ENCODE measurements at places on chromosomes 2 and 18.

GRCh38 chr18:31241425-31241824, 76.5 kb upstream of the DSG1 start:
- DNase-seq = no peak

- DNase-seq = no peak
Measured at GRCh38 chr2:36371928-36372391, 16.4 kb downstream of the CRIM1 start.

DNA sequence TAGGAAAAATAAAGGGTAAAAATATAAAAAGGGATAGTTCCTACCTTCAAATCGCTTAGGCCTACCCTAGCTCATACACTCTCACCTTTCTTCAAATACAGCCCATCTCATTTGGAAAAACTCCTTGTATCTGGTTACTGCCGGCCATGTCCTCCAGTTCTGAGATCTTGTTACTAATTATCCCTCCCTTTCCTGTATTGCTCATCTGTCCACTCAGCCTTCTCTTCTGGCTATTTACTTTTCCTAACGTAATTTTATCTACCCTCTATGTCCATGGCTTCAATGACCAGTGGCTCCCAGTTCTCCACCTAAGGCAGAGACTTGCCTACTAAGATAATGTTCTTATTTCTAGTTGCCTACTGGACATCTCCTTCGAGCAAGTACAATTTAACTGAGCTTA, 342.9 kb upstream of the ACVR2A start:
- no peak for DNase-seq

GRCh38 chr2:11592671-11593574, 59.1 kb downstream of the GREB1 start:
- DNase-seq = no peak

- DNase-seq = no peak
Measured at GRCh38 chr2:52429740-52430139, 1337.9 kb upstream of the CHAC2 start.

GRCh38 chr18:58177004-58177717, 133.1 kb downstream of the NEDD4L start:
- DNase-seq = no peak

DNA sequence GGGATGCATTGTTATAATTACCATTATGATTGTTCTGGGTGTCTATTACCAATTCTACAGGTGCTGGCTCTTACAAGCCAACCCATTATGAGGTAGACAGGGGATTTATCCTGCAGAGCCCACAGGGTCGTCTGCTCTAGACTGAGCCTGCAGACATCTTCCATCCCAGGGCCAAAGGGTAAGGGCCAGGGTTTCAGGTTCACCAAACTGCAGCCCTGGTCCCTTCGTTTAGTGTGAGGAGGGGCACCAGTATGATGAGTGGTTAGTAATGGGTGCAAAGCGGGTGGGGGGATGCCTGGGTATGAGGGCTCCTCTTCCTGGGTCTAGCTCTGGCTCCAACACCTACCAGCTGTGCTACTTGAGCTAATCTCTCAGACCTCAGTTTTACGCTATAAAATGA, 1.2 kb upstream of the ARID5A start:
- no peak for DNase-seq

GRCh38 chr18:9615280-9615797, 980 bp upstream of the PPP4R1 start:
- no peak for DNase-seq

GRCh38 chr2:187865025-187865424, 310.8 kb upstream of the TFPI start:
- DNase-seq = no peak

DNA sequence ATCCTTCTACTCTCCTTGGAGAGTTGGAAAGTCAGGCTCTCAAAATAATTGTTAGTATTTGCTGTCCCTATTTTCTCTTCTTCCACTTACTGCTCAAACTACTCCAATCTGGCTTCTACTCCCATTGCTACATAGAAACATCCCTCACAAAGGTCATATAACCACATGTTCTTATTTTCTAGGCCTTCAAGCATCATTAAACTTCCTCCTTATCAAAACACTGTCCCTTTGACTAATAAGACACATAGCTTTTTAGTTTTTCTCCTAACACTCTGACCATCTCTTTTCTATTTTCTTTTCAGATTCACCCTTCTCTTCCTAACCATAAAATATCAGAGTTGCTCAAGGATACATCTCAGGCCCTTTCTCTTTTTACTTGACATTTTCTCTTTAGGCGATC, 148.3 kb downstream of the MBD2 start:
- no peak for DNase-seq

GRCh38 chr2:149076863-149077412, 38.4 kb downstream of the LYPD6B start:
- no peak for DNase-seq

- no peak for DNase-seq
Measured at GRCh38 chr2:18426174-18426573, 134.3 kb downstream of the RDH14 start.

GRCh38 chr18:9147440-9148202, 11.0 kb downstream of the ANKRD12 start:
- DNase-seq = no peak

DNA sequence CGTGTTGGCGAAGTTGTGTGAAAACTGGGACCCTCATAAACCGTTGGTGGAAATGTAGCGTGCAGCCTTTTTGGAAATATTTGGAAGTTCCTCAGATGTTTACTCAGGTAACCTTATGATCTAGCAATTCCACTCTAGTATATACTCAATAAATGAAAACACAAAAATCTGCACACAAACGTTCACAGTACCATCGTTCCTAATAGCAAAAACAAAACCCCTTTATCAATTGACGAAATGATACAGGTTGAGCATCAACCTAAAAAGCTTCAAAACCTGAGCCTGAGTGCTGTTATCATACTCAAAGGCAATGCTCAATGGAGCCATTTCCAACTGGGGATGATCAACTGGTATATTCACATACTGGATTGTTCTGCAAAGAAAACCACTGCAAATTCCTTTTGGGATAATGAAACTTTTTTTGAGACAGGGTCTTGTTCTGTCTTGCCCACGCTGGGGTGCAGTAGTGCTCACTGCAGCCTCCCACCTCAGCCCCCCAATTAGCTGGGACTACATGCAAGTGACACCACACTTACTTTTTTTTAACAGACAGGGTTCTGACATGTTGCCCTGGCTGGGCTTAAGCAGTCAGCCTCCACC, 777 bp upstream of the C18orf32 start:
- DNase-seq = no peak

DNA sequence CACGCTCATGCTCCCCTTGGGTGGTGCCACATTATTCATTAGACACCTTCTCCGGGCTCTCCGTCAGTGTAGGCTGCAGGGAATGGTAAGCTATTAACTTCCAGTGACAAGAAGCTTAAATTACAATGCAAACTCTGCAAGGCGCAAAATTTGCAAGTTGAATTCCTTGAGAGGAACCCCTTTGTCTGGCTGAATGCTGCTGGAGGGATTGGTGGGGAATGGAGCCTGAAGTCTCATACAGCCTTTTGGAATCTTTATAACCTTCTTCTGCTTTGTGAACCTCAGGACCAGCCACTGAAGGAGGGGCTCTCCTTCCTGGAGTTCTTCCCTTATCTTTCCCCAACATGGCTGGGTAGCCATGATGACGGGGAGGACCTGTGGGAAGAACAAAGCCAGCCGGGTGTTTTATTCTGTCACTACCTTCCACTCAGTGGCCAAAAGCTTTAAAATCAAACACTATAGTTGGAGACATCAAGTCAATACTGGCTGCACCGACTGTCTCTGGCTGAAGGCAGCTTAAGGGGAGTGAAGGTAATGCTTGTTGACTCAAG, 220.9 kb upstream of the EPHA4 start:
- DNase-seq = no peak

DNA sequence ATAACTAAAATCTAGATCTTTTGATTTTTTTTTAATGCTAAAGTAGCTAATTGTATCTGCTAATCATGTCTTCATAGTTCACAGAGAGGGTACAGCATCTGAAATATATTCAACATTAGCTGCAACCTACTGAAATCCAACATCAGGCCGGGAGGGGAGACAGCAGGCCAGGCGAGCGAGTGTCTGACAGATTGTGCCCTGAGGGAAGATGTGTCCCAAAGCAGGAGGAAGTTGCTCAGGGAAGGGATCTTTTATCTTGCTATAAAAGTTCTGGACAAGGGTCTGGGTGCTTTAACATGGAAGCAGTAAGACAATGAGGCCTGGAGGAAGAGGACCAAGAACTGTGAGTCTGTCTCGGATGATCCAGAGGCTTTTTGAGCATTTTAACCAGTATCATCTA, 274.1 kb downstream of the AFF3 start:
- DNase-seq = no peak

DNA sequence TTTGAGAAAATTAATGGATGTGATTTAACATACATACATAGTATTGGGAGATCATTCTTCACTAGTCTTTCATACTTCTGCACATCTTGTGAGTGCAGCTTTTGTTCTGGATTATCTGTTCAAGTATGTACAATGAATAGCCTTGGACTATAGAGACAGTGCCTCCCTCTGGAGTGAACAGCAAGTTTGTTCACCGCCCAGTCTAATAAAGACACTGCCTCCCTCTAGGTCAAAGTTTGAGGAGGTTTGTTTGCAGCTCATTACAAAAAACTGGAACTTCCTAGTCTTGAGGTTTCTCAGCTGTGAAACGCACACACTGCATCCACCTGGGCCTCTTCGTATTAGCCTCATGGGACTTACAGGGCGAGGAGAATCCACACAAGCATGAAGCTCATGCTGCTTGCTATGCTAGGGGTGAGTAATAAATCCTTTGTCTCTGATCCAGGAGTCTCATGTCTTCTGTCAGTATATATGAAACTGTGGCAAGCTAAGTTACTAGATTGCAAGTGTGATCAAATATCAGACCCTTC, 26.0 kb upstream of the LAPTM4A start:
- DNase-seq = no peak

- no peak for DNase-seq
Measured at GRCh38 chr18:413233-413632, 87.3 kb downstream of the COLEC12 start.

GRCh38 chr18:75164479-75164878, 44.5 kb downstream of the PTGR3 start:
- no peak for DNase-seq

GRCh38 chr2:148194882-148195281, 174.0 kb downstream of the MBD5 start:
- DNase-seq = no peak

DNA sequence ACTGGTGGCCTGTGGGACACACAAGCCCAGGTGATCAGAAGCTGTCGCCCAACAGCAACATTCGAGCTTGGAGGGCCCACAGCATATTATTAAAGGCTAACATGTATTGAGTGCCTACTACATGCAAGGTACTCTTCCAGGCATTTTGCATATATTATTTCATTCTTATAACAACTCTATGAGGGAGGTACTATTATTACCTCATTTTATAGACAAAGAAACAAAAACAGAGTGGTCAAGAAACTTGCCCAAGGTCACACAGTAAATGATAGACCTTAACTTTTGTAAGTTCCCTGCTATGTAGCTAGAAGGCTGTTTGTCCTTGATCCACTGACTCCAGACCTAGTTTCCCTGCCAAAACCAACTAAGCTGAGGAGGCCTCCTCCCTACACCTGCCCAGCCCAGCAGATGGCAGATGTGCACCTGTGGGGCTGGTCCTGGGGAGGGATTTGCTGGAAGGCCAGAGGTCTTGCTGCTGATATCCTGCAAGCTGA, 35.7 kb downstream of the KANSL3 start:
- no peak for DNase-seq

DNA sequence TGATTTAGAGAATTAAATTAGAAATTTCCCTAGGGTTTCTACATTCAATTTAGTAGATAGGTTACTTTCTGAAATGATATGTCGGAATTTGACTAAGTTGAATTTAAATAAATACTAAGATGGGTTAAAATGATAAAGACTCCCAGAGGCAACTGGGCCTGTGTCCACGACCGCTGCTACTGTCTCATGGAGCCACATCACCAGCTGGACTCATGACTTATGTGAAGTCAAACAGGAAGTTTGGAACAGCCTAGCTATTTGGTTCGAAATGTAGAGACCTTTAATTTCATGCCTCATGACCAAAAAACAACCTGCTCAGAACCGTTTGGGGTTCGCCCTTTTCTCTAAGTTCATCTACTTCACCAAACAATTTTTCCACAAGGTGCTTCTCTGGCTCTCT, 22.2 kb downstream of the GRHL1 start:
- no peak for DNase-seq

DNA sequence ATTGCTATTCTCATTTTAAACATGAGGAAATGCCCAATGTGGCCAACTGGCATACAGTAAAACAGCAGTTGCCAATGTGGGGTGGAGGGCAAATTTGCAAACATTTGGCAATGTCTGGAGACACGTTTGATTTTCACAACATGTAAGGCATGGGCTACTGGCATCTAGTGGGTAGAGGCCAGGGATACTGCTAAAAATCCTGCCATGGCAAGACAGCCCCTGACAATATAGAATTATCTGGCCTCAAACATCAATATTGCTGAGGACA, 168.6 kb downstream of the KCNE4 start:
- DNase-seq = no peak

GRCh38 chr18:74252039-74252395, 39.7 kb downstream of the CYB5A start:
- DNase-seq = no peak

DNA sequence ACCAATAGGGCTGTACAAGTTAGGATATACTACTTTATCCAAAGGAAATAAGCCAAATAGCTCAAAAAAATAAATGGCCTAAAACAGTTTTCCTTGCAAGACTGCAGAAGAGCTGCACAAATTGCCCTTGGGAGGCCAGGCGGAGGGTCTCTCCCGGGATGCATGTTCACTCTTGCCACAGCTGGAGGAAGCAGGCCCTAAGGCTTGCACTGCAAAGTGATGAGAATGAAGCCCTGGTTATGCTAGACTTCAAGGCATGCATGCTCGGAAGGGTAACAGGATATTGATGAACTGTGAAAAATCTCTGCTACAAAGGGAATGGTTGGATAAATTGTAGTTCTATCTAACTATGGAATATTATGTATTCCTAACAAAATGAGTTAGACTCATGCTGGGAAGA, 27.5 kb upstream of the LDLRAD4 start:
- DNase-seq = no peak

DNA sequence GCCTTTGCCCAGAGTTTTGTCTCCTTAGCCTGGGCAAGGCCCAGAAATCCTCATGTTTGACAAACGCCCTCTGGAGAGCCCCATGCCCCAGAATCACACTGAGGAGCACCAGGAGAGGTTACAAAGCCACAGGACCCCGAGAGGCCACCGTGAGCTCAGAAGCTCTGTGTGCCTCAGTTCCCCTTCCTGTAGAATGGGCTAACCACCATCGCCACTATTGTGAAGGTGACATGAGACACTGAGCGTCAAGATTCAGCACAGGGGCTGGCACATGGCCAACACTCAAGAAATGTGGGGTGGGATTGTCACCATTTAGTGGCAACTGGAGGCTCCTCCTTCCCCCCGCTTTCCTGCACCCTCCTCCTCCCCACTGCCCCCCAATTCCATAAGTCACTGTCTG, 1.2 kb upstream of the NMUR1 start:
- DNase-seq = no peak

- no peak for DNase-seq
Measured at GRCh38 chr2:132860220-132860619, 190.2 kb upstream of the LYPD1 start.

- no peak for DNase-seq
Measured at GRCh38 chr18:3935305-3935704, 485.3 kb downstream of the TGIF1 start.

Data from activated T-cell treated with anti-CD3 and anti-CD28 coated beads for 24 hours (primary cell).